ENCODE measurements at places on chromosomes 5 and 9.
A peak's percentile ranks its signal among the peaks of the same experiment; 100 is the strongest.

DNA sequence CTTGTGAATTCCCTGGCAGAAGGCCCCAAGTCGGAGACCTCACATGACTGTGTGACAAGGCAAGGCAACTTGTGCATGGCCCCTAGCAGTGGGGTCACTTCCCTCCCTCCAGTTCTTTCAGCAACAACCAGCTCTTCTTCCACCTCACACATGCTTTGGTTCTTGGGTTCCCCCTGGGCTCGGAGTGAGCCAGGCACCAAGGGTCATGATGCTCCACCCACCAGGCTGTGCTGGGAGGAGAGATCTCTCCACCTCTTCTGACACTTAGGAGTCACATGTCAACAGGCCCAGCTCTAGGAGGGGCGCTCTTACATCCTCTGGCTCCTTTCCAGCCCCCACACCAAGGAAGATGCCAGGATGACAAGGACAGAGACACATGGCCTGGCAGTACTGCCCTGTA lies 56.7 kb downstream of the CDH6 start:
- no peak for DNase-seq

- DNase-seq: no peak
Observed at GRCh38 chr9:128416014-128416413, 4.6 kb upstream of the CERCAM start.

DNA sequence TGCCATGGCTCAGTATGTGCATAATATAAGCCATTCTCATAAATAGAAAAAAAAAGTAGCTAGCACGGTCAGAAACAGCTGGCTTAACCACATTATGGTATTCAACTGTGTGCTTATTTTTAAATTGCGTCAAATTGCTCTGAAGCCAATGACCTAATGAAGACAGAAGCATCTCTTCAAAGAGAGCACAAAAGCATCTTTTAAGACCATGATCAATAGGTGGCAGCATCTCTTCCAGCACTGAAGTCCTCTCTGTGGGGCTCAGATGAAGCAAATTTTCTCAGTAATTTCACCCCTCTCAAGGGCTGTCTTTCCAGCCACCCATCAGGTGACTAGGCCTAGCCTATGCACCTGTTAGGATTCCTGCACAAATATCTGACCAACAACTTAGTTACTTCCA lies 251.4 kb downstream of the GLIS3 start:
- DNase-seq: peak; percentile 7

DNA sequence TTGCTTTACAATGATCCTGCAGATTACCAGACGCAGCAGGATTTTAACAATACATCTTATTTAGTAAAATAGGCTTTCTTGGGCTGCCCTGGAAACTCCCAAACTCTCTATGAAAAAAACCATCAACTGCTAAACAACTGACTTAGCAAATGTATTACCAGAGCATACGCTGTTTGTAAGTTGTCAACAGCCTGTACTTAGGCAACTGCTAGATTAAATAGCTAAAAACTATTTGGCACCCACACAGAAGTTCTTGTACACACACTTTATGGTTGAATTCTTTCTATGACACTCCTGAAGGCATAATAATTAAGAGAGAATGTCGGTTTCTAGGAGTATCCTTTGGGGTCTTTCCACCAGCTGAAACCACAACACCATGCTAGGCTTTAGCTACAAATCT lies 123.9 kb downstream of the FBXO38 start:
- DNase-seq: no peak

DNA sequence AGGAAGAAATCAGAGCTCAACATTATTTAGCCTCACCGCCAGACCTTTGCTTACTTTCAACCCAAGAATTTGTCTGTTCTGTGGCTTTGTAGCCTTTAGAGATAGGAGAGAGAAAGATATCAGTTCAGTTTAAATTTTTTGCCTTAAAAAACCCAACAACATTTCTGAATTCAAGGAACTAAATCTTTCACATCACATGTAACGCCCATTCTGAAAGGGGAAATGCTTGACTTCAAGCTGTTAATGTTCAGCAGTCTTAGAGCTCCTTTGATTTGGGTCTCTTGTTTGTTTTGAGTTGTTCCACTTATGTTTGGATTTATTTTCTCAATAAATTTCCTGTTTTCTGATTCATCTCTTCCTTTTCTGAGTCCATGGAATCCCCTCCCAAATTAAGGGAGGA lies 294.5 kb downstream of the ARHGAP26 start:
- DNase-seq: no peak

DNA sequence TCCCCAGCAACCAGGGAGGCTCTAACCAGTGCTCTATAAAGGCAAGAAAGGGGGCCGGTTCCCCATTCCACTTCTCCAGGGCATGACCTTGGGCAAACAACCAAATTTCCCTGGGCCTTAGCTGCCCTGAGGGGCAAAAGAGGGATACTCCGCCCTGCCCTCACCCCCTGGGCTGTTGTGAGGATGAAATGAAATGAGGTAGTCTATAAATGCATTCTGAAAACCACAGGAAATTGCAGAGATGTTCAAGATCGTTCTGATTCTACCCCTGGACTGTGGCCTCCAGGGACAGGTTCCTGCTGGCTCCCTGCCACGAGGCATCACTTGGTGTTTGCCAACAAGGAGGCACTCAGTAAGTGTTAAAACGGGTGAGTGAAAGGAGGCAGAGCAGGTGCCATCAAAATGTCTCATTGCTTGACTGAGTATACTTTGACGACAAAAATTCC lies 5.7 kb downstream of the RAPGEF1 start:
- DNase-seq: no peak

DNA sequence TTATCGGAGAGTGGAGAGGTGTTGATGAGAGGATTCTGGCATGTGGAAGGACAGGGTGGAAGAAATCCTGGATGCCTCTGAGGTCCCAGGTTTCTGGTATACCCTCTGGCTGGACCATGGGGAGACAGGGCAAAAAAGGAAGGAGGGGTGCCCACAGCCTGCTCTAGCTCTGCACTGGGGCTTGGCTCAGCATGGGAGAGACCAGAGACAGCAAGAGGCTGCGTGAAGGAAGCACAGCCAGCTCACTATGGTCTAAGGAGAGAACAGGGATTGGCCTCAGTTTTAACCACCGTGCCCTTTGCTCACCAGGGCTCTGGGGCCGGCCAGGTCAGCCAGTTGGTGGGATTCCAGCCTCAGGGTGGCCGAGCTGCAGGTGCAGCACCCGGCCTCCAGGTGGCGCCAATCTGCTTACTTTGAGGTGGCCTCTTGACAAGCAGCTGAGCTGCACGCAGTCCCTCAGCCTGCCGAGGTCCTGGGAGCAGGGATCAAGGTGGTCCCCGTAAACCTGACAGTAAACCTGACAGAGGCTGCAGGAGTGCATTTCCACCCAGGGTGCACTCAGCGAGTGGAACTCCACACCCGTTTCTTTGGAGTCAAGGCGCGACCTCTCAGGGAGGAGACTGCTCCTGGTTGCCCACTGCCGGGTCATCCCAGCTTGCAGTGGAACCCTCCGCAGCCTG lies 25.0 kb upstream of the SPTLC1 start:
- DNase-seq: peak; percentile 78

- DNase-seq: no peak
Observed at GRCh38 chr5:112594941-112595340, 142.7 kb upstream of the APC start.

GRCh38 chr9:38031594-38031993 lies 37.4 kb downstream of the SHB start:
- no peak for DNase-seq

DNA sequence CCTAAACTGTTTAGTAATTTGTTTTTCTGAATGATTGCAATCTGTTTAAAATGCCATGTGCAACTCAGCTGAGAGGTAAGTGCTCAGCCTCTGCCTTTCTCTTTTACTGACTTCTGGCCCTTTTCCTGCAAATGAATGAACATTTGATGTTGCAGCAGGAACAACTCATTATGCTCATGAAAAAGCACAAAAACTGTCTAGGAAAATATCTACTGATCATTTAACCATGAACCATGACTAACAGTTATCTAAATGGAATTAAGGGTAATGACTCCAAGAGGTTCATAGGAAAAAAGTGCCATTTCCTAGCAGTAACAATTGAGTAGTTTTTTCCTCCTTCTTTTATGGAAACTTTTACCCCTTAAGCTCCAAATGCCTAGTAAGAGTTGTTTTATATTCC lies 70.6 kb upstream of the ANKH start:
- DNase-seq: no peak

DNA sequence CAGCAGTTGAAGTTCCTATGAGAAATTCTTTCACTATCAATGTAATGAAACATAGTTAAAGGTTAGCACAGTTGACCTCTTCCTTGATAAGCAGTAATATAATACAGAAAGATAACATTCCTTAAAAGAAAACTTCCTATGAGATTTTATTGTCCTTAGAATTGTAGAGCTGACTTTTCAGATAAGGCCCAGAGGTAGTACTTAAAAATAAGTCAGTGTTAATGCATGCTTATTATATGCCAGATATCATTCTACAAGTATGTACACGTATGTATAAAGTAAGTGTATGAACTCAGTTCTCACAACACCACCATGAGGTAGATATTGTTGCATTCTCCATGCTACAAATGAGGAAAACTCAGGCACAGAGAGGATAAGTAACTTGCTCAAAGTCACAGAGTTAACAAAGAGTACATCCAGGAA lies 15.3 kb downstream of the AP3S1 start:
- DNase-seq: no peak

DNA sequence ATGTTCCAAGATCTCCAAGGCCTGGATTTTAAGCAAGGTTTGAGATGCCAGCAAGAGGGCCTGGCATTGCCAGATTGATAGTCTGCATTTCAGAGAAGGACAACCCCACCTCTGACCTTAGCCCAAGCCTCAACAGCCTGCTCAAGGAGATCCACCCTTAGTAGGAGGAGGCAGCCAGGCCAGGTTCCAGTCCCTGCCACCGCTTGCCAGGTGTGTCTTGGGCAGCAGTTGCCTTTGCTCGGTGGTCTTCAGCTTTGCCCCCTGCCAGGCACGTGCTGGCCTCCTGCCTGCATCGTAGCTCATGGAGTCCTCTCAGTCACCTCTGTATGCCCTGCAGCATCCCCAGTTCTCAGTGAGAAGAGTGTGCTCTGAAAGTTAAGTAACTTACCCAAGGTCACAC lies 134.2 kb downstream of the KCNIP1 start:
- DNase-seq: no peak

GRCh38 chr9:15961217-15961616 lies 408.4 kb downstream of the CCDC171 start:
- DNase-seq: no peak

GRCh38 chr5:141742866-141743851 lies 61.1 kb upstream of the ARAP3 start:
- DNase-seq: no peak

GRCh38 chr9:81661339-81661738 lies 28.0 kb downstream of the TLE1 start:
- DNase-seq: no peak

GRCh38 chr5:141838326-141839014 lies 39.7 kb downstream of the PCDH1 start:
- no peak for DNase-seq

DNA sequence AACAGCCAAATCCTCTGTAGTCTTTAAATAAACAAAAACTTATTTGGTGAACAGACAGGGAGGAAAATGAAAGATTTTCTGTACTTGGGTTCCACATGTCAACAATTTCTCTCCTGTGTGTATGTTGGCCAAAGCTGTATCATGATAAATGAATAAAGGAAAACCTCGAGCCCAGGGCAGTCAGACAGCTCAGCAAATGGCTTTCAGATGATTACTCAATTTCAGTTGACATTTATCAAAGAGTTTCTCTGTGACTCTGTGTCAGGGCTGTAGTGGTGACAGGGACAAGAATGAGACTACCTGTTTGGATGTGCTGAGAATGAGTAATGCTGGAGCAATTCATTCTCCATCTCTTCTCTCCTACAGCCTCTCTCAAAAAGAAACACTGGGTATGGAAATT lies 45.7 kb upstream of the PTGS1 start:
- DNase-seq: no peak

DNA sequence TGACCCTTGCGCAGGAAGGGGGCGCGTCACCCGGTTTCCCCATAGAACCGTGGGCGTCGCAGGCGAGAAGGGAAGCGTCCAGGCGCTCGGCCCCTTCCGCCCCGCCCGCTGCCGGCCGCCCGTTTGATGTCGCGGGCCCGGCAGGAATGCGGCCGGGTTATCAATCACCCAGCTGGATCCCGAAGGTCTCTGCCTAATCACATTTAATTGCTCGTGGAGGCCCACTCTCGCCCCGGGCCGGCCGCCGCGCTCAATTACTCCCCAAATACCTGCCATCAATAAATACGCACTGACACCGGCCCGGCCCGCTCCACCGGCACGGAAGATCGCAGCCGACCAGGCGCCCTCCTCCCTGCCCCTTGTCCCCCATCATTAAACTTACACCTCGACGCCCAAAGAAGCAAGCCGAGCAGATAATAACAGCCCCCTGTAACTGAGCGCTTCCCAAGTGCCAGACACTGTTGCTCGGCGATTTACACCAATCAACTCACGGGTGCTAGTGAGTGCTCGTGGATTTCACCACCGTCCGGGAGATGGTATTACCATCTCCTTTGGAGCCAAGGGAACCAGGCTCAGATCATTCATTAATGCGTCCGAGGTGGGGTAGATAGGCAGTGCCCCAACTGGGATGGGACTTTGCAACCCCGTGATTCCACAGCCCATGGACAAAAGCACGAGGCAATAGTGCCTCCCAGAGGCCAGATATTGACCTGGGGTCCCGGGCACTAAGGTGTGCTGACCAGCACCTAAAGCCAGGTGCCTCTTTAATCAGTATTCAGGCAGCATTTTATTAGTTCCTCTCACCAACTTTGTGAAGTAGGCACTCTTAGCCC lies 11.3 kb downstream of the MSX2 start:
- no peak for DNase-seq
